Endothelial cell of umbilical vein (primary cell): ENCODE measurements at places on chromosomes 2 and 18. TPM values are rescaled to one million over a fixed set of nuclear protein-coding genes. Genes with fewer than 3 reads are reported as not detected.

Gene PTGR3
- 18.3 and 21.9 TPM in 2 replicates for total RNA-seq

Gene CXCR1
- total RNA-seq: not detected in 2 replicates

Gene RND3
- total RNA-seq: 132 and 158 TPM in 2 replicates

Gene NMUR1
- total RNA-seq: not detected in 2 replicates

Gene B4GALT6
- total RNA-seq: 24.2 and 25.2 TPM in 2 replicates

Gene CPLX4
- total RNA-seq: not detected in 2 replicates

- DNase-seq: peak; percentile 98
Measured at GRCh38 chr2:158716121-158716791, 78.9 kb upstream of the DAPL1 start.

- no peak for DNase-seq
Measured at GRCh38 chr2:99348173-99348572, 11.0 kb downstream of the EIF5B start.

- DNase-seq: peak; percentile 44
Measured at GRCh38 chr2:68487773-68488355, 20.5 kb downstream of the APLF start.

DNA sequence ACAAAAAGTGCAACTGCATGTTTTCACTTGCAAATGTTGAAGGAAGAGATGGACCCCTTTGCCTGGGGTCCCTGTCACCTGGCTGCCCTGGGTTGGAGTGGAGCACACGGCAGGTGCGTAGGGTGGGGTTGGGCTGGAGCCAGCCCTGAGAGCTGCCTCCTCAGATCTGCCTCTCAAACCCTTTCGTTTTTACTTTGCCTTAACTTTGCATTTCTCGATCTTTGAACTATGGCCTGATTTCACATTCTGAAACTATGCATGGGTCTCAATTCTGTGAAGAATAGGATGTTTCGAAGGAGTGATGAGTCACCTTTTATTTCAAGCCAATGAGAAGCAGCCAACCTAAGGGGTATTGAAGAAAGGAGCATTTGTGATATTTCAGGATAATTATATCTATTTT is 132.8 kb downstream of the ACOXL start:
- no peak for DNase-seq

- no peak for DNase-seq
Measured at GRCh38 chr2:126891681-126892500, 6.8 kb upstream of the TEX51 start.

GRCh38 chr2:203286532-203286931 is 41.7 kb upstream of the ABI2 start:
- no peak for DNase-seq

GRCh38 chr18:39942702-39943101 is 2012.3 kb upstream of the PIK3C3 start:
- no peak for DNase-seq
